Activated CD4-positive, alpha-beta T cell treated with anti-CD3 and anti-CD28 coated beads for 36 hours (primary cell): ENCODE measurements at places on chromosomes 1 and 21.

DNA sequence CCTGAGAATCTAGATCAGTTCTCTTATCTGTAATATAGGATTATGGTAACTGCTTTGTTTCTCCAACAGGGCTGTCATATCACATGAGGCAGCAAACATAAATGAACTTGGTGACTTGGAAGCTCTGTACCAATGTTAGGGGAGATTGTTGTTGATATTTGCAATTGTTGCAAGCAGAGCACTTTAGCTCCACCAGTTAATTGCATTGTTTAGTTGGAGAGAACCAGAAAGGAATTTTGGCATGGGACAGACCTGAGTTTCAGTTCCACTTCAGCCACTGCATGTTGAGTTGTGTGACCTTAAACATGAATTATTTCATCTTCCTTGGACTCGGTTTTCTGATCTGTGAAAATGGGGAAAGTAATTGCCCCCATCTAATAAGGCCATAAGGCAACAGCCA, 142.3 kb upstream of the JUN start:
- no peak for DNase-seq

- DNase-seq, result peak; percentile 90
Measured at GRCh38 chr1:46446646-46447498, 42.8 kb upstream of the DMBX1 start.

DNA sequence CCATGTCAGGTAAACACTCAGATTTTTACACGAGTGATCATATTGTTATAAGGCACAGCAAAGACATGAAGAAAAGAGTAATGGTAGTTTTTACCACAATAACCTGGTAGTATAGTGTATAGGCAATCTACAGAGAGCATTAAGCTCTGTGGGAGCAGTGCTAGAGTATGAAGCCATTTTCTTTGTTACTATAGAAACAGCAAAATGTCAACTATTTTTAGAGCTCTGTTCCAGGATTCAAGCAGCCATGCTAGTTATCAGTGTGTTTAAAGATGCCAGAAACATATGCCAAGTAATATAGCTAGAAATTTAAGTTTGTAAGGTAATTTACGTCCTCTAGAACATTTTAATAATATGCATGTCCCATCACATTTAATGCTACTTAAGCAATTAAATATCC, 77.6 kb upstream of the RGS18 start:
- no peak for DNase-seq

GRCh38 chr1:113452921-113453770, 62.8 kb downstream of the MAGI3 start:
- peak; percentile 32 for DNase-seq

DNA sequence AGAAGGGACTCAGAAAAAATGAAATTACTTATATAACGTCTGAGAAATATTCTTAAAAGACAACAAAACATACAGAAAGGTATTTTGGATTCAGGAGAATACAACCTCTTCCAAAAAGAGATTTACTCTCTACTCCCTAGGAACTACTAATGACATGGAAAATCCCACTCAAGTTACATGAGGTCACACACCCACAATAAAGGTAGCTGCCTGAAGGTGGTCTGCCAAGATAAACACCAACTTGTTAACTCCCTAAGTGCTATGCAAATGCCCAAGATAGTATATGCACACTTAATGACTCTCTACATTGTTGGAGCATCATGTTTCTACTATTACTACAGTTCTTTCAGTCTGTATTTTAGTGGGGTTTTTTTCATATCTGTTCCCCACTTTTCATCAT, 26.5 kb downstream of the RERE start:
- DNase-seq, result no peak

DNA sequence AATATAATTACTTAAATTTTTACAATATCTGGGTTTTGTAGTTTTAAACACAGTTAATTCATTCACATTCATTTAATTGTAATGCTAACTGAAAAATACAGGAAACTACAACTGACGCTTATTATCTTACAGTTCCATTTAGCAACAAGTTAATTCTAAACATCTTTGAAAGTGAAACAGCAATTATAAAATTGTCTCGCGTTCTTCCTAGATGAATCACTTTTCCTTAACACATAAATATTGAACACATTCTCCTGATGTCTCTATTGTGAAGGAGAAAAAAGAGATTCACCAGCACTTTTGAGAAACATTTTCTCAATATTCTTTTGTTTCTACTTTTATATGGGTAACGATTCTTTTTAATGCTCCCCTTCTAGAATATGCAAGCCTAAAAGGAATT, 6.4 kb downstream of the PTGFR start:
- no peak for DNase-seq

- peak; percentile 19 for DNase-seq
Measured at GRCh38 chr1:47532921-47533792, 95.3 kb downstream of the FOXD2 start.

DNA sequence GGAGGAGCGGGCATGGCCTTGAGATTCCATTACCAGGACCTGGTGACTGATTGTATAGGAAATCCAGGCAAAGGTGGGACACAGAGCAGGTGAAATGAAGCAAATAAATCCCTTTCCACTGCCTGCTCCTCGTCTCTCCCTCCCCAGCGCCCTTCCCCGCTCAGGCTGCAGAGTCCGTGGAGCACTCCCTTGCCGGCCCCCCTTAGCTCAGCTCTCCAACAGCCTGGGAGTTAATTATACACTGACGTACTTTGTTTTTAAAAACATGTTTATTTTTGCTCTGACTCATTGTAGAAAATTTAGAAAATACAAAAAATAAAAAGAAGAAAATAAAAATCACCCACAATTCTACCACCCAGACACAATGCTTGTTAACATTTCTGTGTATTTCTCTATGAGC, 61.7 kb downstream of the LGR6 start:
- no peak for DNase-seq

DNA sequence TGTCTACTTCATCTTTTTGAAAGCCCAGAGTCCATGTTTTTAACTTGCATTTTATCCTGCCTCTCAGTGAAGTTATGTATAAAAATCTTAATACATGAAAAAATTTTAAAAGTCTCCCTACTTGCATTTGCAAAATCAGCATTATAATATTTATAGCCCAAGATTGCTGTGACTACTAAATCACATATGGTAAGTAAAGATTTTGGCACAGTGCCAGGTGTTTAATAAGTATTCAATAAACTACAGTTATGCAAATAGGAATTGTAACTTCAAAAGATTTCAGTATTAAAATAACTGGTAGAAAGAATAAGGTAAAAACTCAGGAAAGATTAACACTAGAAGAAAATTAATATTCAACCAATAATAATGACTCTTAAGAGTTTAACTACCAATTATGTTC, 641.7 kb downstream of the LRRIQ3 start:
- DNase-seq, result no peak

GRCh38 chr1:169588112-169588511, 1.8 kb upstream of the F5 start:
- DNase-seq, result no peak
